ENCODE measurements at places on chromosomes 3 and 15. TPM values are rescaled to one million over a fixed set of nuclear protein-coding genes. Genes with fewer than 3 reads are reported as not detected.

DNA sequence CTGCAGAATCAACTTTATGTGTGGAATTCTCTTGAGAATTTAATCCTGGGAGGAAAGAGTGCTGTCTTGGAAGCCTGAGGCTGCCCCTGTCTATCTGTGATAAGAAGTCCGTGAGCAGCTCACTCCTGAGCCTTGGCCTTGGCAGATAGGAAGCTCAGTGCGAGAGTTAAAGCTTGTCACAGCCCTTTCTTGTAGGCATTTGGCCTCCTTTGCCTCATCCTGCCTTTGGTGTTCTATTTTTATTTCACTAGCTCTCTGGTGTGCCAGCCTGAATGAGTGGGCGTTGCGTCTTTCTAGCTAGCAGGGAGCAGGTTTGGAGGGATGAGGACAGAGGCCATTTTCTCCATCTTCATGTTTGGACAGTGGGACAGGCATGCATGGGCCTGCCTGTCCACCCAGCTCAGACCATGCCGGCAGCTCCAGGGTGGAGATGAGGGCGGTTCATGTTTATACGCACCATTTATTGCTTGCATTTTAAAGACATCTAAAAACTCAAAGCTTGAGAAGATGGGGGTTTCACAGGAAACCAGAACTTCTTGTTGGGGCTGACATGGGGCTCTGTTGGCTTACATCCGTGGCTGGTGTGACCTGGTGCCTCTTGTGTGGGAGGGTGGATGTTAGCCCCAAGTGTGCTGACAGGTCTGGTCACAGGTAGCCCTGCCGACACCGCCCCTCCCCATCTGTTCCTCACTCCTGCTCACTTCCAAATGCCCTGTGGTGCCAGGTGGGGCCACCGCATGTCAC is 29.8 kb downstream of the IRAK2 start:
- H3K27me3 ChIP-seq = no peaks in the 10 kb centered on the region
- H3K27ac ChIP-seq = peak overlapping the region; percentile 90
- no peak overlapping the region for H3K4me3 ChIP-seq
- no peaks in the 10 kb centered on the region for H3K36me3 ChIP-seq

DNA sequence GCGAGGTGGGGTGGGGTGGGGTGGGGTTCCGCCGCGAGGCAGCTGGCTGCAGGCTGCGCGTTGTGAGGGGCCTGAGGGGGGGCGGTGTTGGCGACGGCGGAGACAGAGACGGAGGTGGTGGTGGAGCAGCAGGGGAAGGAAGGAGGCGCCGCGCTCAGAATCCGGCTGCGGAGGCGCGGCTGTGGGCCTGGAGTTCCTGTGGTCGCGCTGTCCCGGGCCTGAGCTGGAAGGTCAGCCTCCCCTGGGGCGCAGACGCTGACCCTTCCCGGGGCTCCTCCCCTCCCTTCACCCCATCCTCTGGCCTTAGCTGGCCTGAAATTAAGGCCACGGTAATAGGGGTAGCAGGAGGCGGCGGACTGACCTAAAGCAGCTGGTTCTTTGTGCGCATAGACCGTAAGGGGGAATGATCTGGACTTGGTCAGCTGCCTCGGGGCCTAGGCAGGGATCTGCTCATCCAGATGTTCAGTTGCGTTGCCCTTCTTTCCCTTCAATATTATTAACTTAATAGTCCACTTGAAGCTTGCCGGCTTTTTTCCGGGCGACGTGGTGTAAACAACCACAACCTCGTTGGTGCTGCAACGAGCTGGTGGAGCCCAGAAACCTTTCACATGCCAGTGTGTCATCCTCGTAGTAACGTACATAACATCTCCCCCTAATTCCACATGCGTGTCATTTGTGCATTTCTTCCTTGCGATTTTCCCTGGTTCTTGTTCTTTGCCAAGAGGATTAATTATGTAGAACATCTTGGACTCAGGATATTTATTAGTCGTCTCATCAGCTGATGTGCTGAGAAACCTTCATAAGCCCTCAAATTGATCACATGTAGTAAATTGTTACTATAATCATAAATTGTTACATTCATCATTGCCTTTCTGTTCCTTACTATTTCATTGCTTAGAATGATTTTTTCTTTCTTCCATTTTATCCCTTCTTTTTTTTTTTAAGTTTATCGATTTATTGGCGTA is 626 bp downstream of the SEC62 start:
- peak overlapping the region; percentile 93 for H3K27ac ChIP-seq
- no peaks in the 10 kb centered on the region for H3K27me3 ChIP-seq
- peaks cover 56% of the 10 kb centered on the region for H3K4me1 ChIP-seq
- H3K36me3 ChIP-seq = no peaks in the 10 kb centered on the region
- peak overlapping the region; percentile 92 for H3K4me3 ChIP-seq

GRCh38 chr3:159273608-159274007 is 471.8 kb downstream of the MFSD1 start:
- no peaks in the 10 kb centered on the region for H3K36me3 ChIP-seq
- H3K4me3 ChIP-seq = no peak overlapping the region
- H3K27ac ChIP-seq = no peak overlapping the region
- H3K27me3 ChIP-seq = no peaks in the 10 kb centered on the region

WDR76 gene
- 12.0 TPM for total RNA-seq

GRCh38 chr3:108181172-108181571 is 41.1 kb downstream of the IFT57 start:
- H3K27ac ChIP-seq = no peak overlapping the region
- H3K4me3 ChIP-seq = no peak overlapping the region
- peaks cover 6% of the 10 kb centered on the region for H3K36me3 ChIP-seq
- H3K4me1 ChIP-seq = peaks cover 20% of the 10 kb centered on the region

DNA sequence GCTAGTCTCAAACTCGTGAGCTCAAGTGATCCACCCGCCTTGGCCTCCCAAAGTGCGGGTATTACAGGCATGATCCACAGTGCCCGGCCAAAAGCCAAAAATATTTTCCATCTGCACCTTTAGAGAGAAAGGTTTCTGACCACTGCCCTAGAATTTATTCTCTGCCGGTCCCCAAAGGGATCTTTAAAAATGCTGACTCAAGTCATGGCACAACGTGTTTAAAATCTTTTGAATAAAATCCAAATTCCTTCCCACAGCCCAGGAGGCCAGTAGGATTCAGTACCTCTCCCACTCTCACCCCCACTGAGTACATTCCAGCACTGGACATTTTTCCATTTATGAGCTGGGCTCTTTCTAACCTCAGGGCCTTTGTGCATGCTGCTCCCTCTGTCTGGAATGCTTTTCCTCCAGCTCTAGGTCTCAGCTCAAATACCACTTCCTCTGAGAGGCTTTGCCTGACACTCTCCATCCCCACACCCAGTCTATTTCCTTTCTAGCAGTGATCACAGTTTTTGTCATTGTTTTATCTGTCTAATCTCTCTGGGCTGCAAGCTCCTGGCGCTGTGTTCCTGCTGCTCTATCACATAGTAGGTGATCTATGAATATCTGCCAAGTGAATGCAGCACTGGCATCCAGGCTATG is 502.9 kb downstream of the SHQ1 start:
- no peak overlapping the region for H3K27ac ChIP-seq
- no peak overlapping the region for H3K4me3 ChIP-seq
- H3K36me3 ChIP-seq = no peaks in the 10 kb centered on the region
- no peaks in the 10 kb centered on the region for H3K27me3 ChIP-seq
- peaks cover 5% of the 10 kb centered on the region for H3K4me1 ChIP-seq

DNA sequence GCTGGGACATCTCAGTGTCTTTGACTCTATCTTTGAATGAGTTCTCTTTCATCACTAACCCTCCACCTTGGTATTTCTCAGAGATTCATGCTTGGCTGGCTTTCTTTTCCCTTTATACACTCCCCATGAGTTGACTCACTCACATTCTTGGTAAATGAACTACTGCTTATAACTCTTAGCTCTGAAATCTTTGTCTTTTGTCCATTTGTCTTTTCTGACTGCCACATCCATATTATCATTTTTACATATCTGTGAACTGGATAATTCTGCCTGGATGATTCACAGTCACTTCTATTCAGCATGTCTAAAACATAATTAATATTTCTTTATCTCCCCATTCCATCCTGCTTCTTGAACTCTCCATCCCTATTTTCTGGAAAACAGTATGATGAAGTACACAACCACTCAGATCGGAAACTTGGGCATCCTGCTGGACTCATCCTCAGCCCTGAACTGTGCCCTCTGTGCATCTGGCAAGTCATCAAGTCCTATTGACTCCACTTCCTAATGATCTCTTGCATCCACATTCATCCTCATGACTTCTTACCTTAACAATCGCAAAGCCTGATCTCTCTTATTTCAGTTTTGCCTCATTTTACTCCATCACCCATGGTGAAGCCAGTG is 66.9 kb downstream of the KCNAB1 start:
- H3K27me3 ChIP-seq = no peaks in the 10 kb centered on the region
- H3K36me3 ChIP-seq = no peaks in the 10 kb centered on the region

- no peak overlapping the region for H3K27ac ChIP-seq
- DNase-seq = no peak
- no peak overlapping the region for H3K4me3 ChIP-seq
- no peaks in the 10 kb centered on the region for H3K4me1 ChIP-seq
These were observed 19.5 kb downstream of the XYLB start for GRCh38 chr3:38366082-38366481.

GRCh38 chr15:58641660-58642059 is 107.8 kb downstream of the ADAM10 start:
- no peaks in the 10 kb centered on the region for H3K4me1 ChIP-seq
- no peaks in the 10 kb centered on the region for H3K27me3 ChIP-seq
- peaks cover 4% of the 10 kb centered on the region for H3K36me3 ChIP-seq
- H3K27ac ChIP-seq = no peak overlapping the region
- H3K4me3 ChIP-seq = no peak overlapping the region
- DNase-seq = no peak

HIGD2B gene
- not detected for total RNA-seq

DNA sequence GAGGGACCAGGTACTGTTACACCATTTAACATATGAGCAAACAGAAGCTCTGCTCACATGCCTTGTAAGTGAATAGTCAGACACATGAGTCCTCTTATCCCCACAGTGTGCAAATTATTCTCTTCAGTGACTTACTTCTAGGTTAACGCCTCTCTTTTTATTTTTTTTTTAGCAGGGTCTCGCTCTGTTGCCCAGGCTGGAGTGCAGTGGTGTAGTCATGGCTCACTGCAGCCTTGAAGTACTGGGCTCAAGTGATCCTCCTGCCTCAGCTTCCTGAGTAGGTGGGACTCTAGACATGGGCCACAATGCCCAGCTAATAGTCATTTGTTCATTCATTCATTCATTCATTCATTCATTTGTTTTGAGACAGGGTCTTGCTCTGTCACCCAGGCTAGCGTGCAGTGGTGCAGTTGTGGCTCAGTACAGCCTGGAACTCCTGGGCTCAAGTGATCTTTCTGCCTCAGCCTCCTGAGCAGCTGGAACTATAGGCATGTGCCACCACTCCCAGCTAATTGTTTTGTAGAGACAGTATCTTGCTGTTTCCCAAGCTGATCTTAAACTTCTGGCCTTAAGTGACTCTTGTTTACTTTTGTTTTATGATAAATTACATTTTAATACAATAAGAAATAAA is 94.7 kb downstream of the LRRC28 start:
- H3K4me1 ChIP-seq = no peaks in the 10 kb centered on the region
- H3K27me3 ChIP-seq = no peaks in the 10 kb centered on the region
- H3K27ac ChIP-seq = no peak overlapping the region
- DNase-seq = no peak

DNA sequence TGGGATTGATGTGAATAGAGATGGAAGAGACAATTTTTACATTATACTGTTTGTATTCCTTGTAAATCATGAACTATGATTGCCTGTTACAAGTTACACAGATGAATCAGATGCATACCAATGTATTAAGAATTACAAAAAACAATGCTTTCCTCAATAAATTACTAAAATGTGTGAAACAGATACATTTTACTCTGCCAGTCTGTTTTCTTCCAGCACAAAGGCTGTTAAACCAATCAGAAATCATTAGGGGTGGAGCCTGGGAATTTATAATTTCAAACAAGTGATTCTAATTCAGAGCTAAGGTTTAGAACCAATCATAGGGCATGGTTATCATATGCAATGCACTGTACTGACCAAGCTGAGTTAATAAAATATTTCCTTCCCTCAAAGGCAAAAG is 21.8 kb upstream of the ANKRD28 start:
- H3K27ac ChIP-seq = no peak overlapping the region
- H3K36me3 ChIP-seq = no peaks in the 10 kb centered on the region
- H3K4me3 ChIP-seq = no peak overlapping the region

GRCh38 chr15:100661156-100661555 is 58.8 kb downstream of the ASB7 start:
- no peaks in the 10 kb centered on the region for H3K27me3 ChIP-seq
- no peaks in the 10 kb centered on the region for H3K36me3 ChIP-seq
- no peak for DNase-seq
- H3K27ac ChIP-seq = no peak overlapping the region

DNA sequence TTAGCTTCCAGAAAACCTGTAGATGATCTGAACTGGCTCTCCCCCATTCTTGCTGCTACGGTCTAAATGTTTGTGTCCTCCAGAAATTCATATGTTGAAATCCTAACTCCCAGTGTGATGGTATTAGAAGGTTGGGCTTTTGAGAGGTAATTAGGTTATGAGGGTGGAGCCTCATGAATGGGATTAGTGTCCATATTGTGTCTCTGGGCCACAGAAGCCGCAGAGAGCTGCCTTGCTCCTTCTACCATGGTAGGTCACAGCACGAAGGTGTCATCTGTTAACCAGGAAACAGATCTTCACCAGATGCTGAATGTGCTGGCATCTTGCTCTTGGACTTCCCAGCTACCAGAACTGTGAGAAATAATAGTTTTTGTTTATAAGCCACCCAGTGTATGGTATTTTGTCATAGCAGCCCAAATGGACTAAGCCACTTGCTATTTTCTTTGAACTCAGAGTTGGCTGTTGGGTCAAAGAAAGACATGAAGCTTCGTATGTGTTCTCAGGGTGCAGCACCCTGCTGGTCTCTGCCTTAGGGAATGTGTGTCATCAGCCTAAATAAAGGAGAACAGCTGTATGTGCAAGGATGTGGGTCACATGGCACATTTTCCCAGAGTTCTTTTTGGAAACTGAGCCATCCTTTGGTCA is 317.5 kb upstream of the SLCO3A1 start:
- H3K4me3 ChIP-seq = no peak overlapping the region
- peaks cover 10% of the 10 kb centered on the region for H3K4me1 ChIP-seq
- no peaks in the 10 kb centered on the region for H3K27me3 ChIP-seq
- peak; percentile 64 for DNase-seq
